ENCODE measurements at places on chromosomes 16 and 17. TPM values are rescaled to one million over a fixed set of nuclear protein-coding genes. Genes with fewer than 3 reads are reported as not detected.

DNA sequence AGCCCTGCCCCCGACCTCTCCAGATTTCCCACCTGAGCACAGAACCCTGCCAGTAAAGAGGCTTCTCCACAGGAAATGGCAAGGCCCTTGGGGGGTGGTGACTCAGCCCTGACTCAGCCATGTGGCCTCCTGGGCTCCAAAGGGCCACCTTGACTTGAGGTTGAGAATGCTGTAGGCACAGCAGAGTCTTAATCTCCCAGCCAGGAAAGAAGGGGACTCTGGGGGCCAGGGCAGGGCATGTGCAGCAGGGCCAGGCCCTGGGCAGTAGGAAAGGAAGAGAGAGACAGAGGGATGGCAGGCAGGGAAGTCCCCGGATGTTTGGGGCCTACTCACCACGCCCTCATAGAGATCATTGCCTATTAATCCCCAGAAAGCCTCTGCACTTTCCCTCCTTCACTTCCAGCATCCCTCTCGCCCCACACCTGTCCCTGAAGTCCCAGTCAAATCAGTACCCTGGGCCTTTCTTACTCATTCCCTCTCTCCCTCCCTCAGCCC is 4.8 kb upstream of the ITGA3 start:
- no peak overlapping the region for H3K4me3 ChIP-seq
- H3K36me3 ChIP-seq = no peaks in the 10 kb centered on the region
- H3K27me3 ChIP-seq = no peaks in the 10 kb centered on the region
- H3K4me1 ChIP-seq = peaks cover 19% of the 10 kb centered on the region
- no peak for DNase-seq

FBXW10 gene
- not detected for total RNA-seq

GRCh38 chr17:28147017-28147416 is 104.5 kb downstream of the NLK start:
- no peaks in the 10 kb centered on the region for H3K27me3 ChIP-seq
- no peak overlapping the region for H3K27ac ChIP-seq
- DNase-seq = no peak
- H3K4me3 ChIP-seq = no peak overlapping the region
- H3K4me1 ChIP-seq = no peaks in the 10 kb centered on the region

SREBF1 gene
- 69.9 TPM for total RNA-seq

ARL5C gene
- total RNA-seq = not detected

KRTAP17-1 gene
- not detected for total RNA-seq

DNA sequence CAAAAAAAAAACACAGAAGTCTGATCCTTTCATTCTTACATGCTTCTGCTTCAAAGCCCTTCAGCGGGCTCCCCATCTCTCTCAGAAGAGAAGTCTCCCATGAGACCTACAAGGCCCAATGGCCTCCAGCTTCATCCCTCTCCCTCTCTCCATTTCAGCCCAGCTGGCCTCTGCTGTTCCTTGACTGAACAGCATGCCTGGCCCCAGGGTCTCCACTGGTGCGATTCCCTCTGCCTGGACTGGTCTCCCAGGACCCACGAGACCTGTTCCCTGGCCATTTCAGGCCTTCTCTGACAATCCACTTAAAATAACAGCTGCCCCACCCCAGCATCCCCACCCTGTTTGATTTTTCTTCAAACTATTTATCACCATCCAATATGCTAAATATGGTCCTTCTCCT is 91.2 kb downstream of the AIPL1 start:
- no peaks in the 10 kb centered on the region for H3K27me3 ChIP-seq
- no peaks in the 10 kb centered on the region for H3K4me1 ChIP-seq
- no peaks in the 10 kb centered on the region for H3K36me3 ChIP-seq
- no peak overlapping the region for H3K4me3 ChIP-seq

KRTAP4-1 gene
- total RNA-seq = not detected

CXCL16 gene
- total RNA-seq = 3.9 TPM

DNA sequence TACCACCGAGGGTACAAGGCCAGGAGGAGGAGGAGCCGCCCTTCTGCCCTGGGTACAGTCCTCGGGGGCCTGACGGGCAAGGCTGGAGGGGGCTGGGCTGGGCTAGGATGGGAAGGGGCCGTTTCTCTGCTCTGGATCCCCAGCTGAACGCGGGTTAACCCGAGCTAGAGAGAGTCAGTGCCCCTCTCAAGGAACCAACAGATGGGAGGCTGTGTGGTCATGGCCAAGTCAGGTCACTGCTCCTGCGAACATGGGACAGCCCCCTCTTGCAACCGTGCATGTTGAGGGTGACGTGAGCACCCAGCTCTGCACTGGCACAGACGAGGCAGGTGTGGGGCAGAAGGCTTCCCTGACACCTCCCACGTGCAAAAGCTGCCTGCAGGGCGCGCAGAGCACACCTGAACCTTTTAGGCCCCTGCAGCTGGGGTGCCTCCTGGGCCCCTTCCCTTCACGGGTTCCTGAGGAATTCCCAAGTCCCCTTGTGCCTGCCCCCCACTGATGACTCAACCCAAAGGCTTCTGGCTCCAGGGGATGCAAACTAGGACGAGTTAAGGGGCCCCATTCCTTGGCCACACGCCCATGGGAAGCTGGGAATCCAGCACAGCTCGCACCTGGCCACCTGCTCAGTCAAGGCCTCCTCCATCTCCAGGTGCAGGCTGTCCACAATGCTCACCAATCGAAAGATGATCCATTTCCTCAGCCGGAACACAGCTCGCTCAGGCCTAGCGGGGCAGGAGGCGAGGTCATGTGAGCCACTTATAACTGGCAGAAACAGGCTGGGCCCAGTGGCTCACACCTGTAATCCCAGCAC is 6.3 kb downstream of the MYBBP1A start:
- no peak for DNase-seq
- H3K27me3 ChIP-seq = no peaks in the 10 kb centered on the region
- no peak overlapping the region for H3K4me3 ChIP-seq
- H3K4me1 ChIP-seq = peaks cover 2% of the 10 kb centered on the region
- no peak overlapping the region for H3K27ac ChIP-seq

DNA sequence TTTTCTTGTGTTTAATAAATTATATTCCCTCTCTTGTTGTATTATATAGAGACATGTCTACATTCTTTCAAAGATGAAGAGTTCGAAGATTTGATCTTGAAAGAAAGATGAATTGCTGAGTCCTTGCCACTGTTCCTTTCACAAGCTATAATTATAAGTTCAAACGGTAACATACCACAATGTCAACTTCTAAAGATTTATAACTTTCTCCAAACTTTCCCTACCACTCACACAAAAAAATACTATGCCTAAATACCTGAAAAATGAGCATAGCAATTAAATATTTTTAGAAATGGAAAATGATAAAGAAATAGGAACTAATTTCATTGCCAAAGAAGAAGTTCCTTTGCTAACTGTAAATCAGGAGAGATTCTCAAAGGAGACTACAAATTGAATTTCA is 50.6 kb downstream of the BRIP1 start:
- H3K4me3 ChIP-seq = no peak overlapping the region
- no peaks in the 10 kb centered on the region for H3K4me1 ChIP-seq

GRCh38 chr17:15261802-15262290 is 3.3 kb downstream of the PMP22 start:
- H3K4me1 ChIP-seq = peaks cover 6% of the 10 kb centered on the region
- DNase-seq = no peak
- H3K27me3 ChIP-seq = peaks cover 72% of the 10 kb centered on the region
- no peak overlapping the region for H3K27ac ChIP-seq
- H3K36me3 ChIP-seq = no peaks in the 10 kb centered on the region

DNA sequence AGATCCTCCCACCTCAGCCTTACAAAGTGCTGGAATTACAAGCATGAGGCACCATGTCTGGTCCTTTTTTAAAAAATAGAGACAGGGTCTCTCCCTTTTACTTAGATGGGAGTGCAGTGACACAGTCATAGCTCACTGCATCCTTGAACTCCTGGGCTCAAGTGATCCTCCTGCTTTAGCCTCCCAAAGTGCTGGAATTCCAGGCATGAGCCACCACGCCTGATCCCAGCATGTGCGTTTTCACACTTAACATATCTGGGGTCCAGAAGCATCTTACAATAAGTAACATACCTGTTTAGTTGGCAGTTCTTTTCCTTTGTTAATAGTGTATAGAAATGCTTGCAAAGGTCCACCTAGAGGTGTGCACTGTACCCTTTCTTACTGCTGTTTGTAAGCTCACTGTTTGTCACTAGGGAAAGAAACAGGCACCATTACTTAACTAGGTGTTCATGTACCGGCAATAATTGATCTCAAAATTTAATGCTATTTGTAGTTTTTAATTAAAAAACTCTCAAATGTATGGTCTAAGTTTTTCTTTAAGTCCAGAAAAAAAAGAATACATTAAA is 221.7 kb downstream of the RPTOR start:
- H3K27me3 ChIP-seq = no peaks in the 10 kb centered on the region
- no peaks in the 10 kb centered on the region for H3K4me1 ChIP-seq
- no peaks in the 10 kb centered on the region for H3K36me3 ChIP-seq

- H3K4me3 ChIP-seq = no peak overlapping the region
- H3K27ac ChIP-seq = no peak overlapping the region
- no peak for DNase-seq
Measured at GRCh38 chr17:4249452-4250029, 14.2 kb downstream of the ANKFY1 start.

DNA sequence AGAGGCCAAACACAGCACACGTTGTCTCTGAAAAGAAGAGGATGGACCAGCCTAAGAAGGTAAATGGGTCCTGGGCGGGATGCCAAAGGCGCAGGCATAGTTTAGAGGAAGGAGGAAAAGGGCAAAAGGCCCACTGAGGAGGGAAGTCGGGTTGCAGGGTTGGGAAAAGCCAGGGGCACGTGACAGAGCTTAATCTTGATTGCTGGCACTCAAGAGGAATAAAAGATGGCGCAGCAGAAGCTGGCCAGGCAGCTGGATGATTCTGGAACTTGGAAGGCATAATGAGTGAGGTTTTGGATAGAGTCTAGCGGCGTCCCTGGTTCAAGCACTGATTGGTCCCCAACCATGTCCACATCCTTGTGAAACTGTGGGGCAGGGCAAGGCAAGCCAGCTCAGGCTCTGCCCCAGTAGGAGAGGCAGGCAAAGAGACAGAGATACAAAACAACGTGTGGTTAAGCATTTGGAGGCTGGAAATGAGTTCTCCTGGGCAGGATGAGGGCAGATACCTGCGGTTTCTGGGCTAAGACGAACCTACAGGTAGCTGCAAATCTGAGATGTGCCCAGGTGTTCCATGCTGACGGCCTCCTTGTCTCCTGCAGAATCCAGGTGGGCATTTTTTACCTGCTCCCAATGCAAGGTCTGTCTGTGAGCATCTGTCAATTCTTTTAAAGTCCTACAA is 52.7 kb upstream of the CIBAR2 start:
- peaks cover 15% of the 10 kb centered on the region for H3K4me1 ChIP-seq
- no peak for DNase-seq

DNA sequence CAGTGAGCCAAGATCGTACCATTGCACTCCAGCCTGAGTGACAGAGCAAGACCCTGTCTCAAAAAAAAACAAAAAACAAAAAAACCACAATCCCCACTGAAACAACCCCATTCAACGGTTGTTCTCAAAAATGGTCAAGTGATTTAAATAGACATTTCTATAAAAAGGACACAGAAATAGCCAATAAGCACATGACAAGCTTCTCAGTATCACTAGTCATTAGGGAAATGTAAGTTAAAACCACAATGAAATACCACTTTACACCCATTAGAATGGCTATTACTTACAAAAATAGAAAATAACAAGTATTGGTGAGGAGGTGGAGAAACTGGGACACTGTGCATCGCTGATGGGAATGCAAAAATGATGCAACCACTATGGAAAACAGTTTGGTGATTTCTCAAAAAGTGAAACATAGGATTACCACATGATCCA is 26.6 kb upstream of the MYLK3 start:
- no peaks in the 10 kb centered on the region for H3K36me3 ChIP-seq
- no peak overlapping the region for H3K4me3 ChIP-seq
- no peak for DNase-seq
- H3K4me1 ChIP-seq = no peaks in the 10 kb centered on the region
- H3K27ac ChIP-seq = no peak overlapping the region

CETP gene
- total RNA-seq = not detected

BCL6B gene
- 7.4 TPM for total RNA-seq

ADAD2 gene
- total RNA-seq = 1.6 TPM

RAB26 gene
- total RNA-seq = 4.3 TPM

NOG gene
- total RNA-seq = 0.35 TPM

- no peak overlapping the region for H3K27ac ChIP-seq
- H3K4me1 ChIP-seq = no peaks in the 10 kb centered on the region
- no peaks in the 10 kb centered on the region for H3K27me3 ChIP-seq
- H3K4me3 ChIP-seq = no peak overlapping the region
Measured at GRCh38 chr17:59616253-59616920, 3.3 kb upstream of the CLTC start.

TERB1 gene
- total RNA-seq = not detected

GRCh38 chr16:78832100-78832499 is 732.6 kb downstream of the WWOX start:
- DNase-seq = no peak
- H3K27me3 ChIP-seq = no peaks in the 10 kb centered on the region
- no peak overlapping the region for H3K27ac ChIP-seq
- H3K4me1 ChIP-seq = no peaks in the 10 kb centered on the region
- H3K4me3 ChIP-seq = no peak overlapping the region
- no peaks in the 10 kb centered on the region for H3K36me3 ChIP-seq
